ENCODE measurements at places on chromosomes 7 and 10.

DNA sequence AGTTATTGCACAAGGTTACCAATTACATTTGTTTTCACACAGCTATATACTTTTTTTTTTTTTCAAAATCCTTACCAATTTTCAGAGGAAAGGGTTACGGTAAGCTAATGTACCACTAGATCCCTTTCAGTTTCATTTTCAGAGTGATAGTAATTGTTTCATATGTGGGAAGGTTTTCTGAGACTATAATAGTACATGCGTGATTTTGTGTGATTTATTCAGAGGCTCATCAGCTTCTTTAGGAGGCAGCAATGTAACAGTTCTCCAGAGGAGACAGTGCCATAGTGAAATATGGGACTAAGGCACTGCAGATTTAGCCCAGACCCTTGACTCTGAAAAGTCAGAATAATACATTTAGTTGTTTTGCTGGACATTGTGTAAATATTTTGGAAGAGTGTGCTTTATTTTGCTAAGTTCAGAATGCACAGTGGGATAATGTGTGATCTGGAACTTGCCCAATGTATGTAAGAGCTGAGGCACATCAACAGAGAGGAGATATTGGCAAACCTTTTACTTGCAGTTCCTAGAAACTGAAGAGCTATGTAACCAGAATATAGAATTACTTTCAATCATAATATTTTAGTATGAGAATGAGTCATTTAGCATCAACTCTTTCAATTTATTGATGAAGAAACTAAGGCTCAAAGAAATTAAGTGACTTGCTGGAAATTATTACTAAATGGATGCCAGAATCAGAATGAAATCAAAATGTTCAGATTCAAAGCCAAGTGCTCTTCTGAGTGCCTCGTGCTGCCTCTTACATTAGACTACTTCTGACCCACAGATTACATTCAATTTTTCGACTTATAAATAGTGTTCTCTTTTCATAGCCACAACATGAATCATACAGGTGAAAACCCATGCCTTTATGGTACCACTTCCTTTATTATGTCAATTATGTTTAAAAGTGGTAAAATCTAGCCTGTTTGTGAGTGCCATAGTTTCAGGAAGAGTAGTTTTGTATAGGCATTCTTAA, 207.7 kb upstream of the TEX47 start:
- no peak for DNase-seq

DNA sequence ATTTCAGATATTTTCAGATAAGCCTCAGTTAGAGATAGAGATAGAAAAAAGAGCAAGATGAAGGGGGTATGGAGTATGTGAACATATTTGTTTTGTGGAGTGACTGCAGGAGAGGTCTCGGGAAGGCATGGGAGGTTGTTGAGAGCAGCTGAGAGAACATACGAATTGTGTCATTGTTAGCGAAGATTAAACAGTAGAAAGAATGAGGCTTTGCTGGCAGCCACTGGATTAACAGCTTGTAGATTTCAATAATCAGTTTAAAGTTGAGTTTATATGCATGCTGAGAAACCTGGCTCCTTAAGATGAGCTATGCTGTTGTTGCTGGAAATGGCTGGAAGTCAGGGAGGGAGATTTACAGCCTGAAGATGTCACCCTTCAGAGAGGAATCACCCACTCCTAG, 100.9 kb upstream of the SORCS3 start:
- DNase-seq, result no peak

DNA sequence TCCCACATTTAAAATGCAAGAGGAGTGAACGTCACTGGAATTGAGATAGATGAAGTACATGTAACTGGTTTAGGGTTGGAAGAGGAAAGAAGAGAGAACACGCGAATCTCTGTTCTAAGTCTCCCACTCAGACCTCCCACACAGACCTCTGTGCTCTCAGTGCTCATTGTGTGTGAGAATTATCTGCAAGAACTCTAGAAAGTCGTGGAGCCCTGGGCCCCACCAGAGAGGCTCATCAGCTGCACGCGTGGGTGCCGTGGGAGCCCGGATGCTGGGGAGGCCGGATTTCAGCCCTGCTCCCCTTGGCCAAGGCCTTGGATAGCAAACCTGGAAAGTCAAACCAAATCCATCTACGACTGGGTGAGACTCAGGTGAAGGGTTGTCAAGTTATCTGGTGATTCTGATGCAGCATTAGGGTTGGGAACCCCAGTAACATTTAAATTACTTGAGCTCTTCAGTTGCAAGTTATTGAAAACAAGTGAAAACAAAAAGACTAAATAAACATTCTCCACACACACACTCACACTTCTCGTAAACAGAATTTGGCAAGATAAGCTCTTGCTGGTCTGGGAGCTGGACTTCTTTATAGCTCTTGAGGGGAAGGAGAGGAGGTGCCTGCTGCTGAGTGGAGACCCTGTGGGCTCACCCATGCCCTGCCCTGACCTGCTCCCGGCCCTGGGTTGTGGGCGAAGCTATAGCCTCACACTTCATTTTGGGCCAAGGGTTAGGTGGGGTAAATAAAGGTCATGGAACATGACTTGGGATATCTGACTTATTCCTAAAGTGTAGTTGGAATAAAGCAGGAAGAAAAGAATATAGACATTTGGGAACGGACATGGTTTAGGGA, 250.3 kb downstream of the ADARB2 start:
- no peak for DNase-seq

GRCh38 chr7:16627236-16627635, 18.3 kb downstream of the ANKMY2 start:
- DNase-seq, result no peak

- DNase-seq, result no peak
Observed at GRCh38 chr7:124720195-124720594, 45.4 kb downstream of the GPR37 start.

DNA sequence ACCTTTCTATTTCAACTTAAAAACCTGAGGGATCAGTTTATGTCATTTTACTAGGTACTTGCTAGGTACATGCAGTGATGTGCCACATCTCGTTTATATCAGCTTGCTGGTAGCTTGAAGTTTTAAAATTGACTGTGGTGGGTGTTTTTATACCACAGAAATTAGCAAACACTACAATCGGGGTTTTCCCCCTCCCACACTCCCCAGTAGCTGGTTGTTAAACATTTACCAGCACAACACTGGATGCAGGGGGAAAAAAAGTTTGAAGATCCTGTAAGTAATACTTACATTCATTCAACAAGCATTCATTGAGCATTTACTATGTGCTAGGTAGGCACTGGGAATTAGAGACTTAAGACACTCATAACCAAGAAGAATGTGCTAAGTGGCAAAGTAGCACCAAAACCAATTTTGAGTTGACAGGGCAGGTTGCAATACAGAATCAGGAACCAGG, 32.6 kb downstream of the USP6NL start:
- no peak for DNase-seq

DNA sequence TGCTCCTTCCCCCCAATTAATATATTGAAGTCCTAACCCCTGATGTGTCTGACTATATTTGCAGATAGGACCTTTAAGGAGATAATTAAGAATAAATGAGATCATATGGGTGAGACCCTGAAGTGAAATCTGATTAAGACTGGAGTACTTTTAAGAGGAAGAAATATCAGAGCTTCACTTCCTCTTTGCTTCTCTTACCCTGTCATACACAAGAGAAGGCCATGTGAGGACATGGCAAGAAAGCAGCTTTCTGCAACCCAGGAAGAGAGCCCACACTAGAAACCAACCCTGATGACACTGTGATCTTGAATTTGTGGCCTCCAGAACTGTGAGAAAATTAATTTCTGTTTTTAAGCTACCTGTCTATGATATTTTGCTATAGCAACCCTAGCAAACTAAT, 44.2 kb downstream of the JMJD1C start:
- no peak for DNase-seq

GRCh38 chr10:3357737-3358136, 185.2 kb upstream of the PITRM1 start:
- no peak for DNase-seq

- DNase-seq, result no peak
Observed at GRCh38 chr10:70815504-70816219, at the start of gene SGPL1. Gene SGPL1 (plus strand): TSS chr10:70815948. CDS start chr10:70816854, 906 bp downstream.

DNA sequence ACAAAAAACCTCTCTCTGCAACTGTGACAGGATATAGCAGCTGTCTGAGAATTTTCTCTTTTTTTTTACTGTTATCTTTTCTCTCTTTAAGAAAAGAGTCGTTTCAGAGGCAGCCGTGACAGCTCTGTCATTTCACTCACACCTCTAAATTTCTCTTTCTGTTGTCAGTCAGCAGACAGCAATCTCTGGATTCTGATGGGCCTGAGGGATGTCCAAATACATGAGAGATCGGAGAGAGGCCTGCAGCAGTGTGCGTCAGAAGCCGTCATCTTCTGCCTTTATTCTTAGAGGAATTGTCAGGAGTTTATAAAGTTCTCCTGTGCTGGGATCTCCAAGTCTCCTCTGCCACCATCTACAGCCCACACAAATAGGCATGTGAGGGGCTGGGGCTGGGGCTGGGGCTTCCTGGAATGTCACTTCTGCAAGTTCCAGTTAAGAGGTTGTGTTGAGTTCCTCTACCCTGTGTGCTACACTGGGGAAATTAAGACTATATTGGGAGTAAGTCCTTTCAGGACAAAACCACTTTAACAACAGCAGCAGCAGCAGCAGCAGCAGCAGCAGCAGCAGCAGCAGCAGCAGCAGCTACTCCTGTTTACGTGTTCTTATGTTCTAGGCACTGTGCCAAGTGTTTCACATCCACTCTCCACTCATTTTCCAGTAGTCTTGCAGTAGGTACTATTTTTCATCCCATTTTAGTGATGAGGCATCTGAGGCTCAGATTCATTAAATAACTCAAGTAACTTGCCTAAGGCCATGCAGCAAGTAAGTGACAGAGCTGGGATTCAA, 541.3 kb downstream of the LRMDA start:
- no peak for DNase-seq

- DNase-seq, result no peak
Observed at GRCh38 chr7:142571581-142571980, 177.7 kb upstream of the PRSS1 start.

DNA sequence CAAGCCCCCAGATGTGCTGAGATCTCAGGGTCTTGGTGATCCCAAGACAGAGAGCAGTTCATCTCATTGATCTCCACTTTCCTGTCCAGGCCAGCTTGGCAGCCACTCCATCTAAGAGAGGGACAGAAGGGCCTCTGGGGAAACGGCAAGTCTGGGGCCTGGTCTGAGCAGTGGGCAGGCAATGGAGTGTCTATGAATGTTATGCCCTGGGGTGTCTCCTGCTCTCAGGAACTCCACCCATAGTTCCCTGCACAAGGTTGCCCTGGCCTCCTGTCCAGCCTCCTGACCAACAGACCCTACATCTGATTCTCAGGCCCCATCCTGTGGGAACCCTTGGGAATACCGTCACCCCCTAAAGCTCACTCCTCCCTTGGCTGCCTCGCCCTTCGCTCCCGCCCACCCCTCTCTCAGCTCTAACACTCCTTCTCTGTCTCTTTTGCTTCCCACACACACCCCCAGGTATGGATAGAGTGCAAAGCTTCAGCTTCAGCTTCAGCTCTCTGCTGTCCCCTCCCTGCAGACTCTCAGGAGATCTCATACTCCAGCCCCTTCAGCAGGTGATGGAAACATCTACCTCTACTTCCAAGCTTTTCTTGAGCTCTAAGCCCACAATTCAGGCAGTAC, 83.0 kb downstream of the HIF1AN start:
- no peak for DNase-seq

GRCh38 chr10:122474131-122474818, 12.9 kb downstream of the HTRA1 start:
- no peak for DNase-seq

DNA sequence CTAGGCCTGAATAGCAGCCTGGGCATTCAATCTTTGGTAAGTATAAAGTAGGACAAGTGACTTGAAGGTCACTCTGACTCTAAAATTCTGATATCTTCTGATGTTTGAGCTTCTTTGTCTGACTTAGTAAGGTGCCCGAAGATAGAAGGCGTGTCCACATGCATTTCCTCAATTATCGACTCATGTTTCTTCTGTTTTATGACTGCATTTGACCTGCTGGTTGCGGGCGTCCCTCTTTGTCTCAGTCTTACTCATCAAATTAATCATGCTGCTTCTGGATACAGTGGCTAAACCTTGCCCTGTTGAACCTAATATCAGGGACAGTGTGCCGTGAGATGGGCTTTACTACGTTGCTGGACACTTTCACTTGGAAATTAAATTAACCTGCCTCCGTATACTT, 534.1 kb downstream of the SDK1 start:
- DNase-seq, result no peak

GRCh38 chr10:30027057-30028005, 32.1 kb downstream of the JCAD start:
- DNase-seq, result no peak

GRCh38 chr7:35482231-35482630, 212.7 kb downstream of the HERPUD2 start:
- no peak for DNase-seq

- DNase-seq, result no peak
Observed at GRCh38 chr7:71626206-71626605, 494.3 kb downstream of the GALNT17 start.

GRCh38 chr7:153034791-153035190, 275.2 kb downstream of the ACTR3B start:
- no peak for DNase-seq

- DNase-seq, result no peak
Observed at GRCh38 chr7:43384616-43385308, 198.1 kb upstream of the STK17A start.

DNA sequence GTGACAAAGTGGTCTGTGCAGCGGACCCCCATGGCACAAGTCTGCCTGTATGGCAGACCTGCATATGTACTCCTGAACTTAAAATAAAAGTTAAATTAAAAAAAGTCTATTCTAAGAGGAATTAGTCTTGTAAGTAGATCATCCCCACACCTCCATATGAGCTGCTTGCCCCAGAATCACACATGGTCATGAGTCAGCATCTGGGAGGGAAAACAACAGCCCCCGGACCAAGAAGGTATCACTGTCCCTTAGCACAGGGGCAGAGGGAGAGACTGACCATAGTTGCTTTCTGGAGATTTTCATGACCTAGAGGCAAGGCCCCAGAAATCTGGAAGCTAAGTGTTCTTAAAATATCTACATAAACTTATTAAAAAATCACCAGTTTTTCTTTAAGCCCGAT, 86.6 kb upstream of the PDK4 start:
- DNase-seq, result no peak
